ENCODE measurements at places on chromosomes 3 and 15.
A peak's percentile ranks its signal among the peaks of the same experiment; 100 is the strongest.

DNA sequence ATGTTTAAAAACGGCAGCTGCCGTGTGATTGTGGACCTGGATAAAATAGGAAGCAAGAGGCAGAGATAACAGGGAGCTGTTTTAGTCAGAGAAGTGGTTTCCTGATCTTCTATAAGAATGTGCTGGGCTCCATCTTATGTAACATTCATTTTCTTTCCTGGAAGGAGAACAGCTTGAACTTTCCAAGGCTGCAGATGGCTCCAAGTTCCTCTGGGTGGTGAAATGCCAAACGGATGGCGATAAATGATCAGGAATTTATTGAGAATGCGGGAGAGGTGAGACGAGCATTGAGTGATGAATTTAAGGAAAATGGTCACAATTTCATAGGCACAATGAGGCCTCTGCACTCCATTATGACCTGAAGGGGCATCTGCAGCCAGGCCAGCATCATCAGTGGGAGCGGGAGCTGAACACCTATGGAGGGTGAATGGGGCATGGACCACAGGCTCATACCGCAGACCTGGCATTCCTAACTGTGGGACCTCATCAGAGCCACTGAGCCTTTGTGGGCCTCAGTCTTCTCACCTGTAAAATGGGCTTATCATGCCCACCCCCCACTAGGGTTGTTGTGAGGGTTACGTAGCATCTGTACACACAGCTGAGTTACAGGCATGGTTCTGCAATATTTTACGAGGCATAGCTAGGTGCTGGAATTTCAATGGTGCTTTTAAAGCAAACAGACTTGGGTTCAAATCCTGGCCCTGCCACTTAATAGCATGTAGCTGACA lies 17.1 kb downstream of the MGLL start:
- DNase-seq = no peak

DNA sequence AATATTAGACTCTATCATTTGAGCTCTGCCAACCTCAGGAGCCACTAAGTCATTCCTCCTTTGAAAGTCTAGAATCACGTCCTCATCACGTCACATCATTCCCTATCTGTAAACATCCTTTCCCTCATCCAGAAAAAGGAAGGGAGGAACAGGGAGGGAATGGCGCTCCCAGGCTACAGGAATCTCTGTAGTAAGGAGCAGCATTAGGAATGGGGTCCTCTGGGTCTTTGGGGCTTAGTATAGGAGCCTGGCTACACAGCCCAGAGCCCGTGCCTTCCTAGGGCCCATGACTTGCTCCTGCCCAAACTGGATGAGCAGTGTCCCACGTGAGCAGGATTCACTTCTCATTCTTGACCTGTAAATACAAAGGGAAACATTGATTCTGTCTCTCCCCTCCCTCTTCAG lies 1.6 kb downstream of the TAGLN3 start:
- no peak for DNase-seq

DNA sequence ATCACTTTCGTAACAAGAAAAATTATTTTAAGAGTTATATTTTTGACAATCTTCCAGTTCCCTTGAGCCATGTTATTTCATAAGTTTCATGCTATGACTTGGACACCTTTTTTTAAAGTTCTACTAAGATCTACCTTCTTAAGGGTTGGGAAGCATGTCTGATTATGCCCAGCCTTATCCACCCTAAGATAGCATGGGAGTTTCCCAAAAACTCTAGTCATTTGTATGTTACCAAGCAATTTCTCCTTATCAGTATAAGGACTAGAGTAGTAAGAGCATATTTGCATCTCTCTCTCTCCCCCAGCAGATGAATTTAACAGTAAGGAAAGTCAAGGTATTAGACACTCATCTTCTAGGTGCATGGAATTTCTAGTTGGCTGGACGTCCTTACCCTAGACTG lies 85.1 kb upstream of the NTRK3 start:
- DNase-seq = no peak

DNA sequence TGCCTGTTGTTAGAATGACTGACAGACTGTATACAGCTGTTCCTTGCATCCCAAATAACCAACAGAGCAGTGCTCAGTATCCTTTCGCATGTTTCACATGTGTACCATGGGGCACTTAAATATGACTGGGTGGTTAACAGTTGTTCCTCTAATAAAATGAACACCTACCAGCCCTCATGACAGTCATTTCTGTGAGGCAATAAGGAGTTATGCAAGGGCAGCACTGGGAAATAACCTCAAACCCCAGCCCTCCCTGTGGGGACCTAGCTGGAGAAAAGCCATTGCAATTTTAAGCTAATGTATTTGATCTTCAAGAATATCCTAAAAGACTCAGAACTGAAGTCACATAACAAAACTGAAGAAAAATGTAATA lies 7.3 kb downstream of the RFT1 start:
- no peak for DNase-seq

GRCh38 chr3:119223511-119223910 lies 17.2 kb downstream of the B4GALT4 start:
- no peak for DNase-seq

DNA sequence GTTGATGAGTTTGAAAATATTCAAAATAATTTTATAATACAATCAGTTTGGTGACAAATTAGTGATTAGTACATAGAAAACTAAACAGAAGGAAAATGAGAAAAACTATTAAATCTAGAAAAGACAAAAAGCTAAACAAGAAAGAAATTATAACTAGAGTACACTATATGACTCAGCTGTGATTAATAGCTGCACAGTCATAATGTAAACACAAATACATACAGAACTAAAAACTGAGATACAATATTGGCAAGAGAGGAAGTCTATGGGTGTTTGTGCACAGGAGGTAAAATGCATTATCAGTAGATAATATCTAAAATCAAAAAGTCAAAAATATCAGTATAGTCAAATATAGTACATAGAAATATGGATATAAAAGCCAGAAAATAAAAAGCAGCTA lies 80.7 kb upstream of the PCSK6 start:
- peak; percentile 61 for DNase-seq

- DNase-seq = no peak
Observed at GRCh38 chr3:62632510-62633294, 242.5 kb downstream of the CADPS start.

GRCh38 chr3:65582012-65582717 lies 456.6 kb downstream of the MAGI1 start:
- peak; percentile 68 for DNase-seq
